Activated CD8-positive, alpha-beta memory T cell treated with anti-CD3 and anti-CD28 coated beads, Interleukin-2, amount 10 ng/mL, durations not matched to agents 7 days and 5 days (primary cell): ENCODE measurements at places on chromosomes 5 and 9.

DNA sequence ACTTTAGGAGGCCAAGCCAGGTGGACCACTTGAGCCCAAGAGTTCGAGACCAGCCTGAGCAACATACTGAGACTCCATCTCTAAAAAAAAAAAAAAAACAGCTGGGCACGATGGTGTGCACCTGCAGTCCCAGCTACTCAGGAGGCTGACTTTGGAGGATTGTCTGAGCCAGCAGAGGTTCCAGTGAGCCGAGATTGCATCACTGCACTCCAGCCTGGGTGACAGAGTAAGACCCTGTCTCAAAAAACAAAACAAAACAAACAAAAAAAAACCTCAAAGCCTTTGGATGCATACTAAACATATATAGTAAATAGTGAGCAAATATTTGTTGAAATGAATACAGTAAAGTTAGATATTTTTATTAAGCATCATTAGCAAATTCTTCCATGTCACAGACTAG lies 5.3 kb downstream of the SLC35D2 start:
- H3K4me1 ChIP-seq, result peaks cover 12% of the 10 kb centered on the region
- no peaks in the 10 kb centered on the region for H3K27me3 ChIP-seq
- H3K27ac ChIP-seq, result no peak overlapping the region
- H3K36me3 ChIP-seq, result peaks cover 7% of the 10 kb centered on the region
- DNase-seq, result peak; percentile 8
- no peak overlapping the region for H3K4me3 ChIP-seq

GRCh38 chr5:82620957-82621600 lies 342.9 kb upstream of the RPS23 start:
- H3K36me3 ChIP-seq, result no peaks in the 10 kb centered on the region
- H3K27me3 ChIP-seq, result peaks cover 7% of the 10 kb centered on the region
- DNase-seq, result peak; percentile 48
- H3K27ac ChIP-seq, result peak overlapping the region; percentile 64
- peaks cover 11% of the 10 kb centered on the region for H3K4me1 ChIP-seq
- H3K4me3 ChIP-seq, result no peak overlapping the region

DNA sequence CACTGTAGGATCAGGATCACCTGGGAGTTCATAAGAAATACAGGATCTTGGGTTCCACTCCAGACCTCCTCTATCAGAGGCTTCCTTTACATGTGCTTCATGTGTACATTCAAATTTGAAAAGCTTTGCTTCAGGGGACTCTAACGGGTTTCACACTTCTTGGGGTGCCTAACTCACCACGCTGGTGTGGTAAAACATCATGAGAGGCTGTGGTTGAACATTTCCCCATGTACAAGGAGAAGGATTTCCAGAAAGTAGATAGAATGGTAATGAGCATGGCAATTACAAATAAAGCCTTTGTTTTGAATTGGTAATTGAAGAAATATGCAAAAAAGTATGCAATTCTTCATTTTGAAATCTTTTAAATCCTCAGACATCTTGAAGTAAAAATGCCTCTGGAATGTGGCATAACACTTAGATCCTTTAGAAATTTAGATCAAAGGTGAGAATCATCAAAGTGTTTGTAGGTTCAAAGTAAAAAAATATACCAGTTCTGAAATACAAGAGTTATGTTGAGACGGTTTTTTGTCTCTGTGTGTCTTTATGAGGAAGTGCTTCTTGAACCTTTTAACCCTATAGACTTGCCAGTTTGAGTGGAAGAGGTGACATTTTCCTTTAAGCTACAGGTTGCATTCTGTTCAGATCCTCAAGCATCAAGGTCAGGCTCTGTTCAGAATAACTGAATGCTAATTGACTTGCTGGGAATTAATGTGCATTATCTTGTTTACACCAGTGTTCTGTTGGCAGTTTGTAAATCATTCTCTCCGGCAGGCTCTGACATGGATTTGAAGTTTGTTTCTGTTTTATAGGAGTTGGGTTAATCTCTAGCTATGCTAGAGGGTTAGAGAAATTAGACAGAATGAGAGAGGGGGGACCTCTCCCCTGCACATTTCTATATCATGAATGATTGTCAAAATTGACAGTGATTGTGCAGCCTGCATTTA lies 415.3 kb downstream of the MAN2A1 start:
- H3K4me3 ChIP-seq, result no peak overlapping the region
- H3K36me3 ChIP-seq, result no peaks in the 10 kb centered on the region
- no peaks in the 10 kb centered on the region for H3K27me3 ChIP-seq
- DNase-seq, result no peak

DNA sequence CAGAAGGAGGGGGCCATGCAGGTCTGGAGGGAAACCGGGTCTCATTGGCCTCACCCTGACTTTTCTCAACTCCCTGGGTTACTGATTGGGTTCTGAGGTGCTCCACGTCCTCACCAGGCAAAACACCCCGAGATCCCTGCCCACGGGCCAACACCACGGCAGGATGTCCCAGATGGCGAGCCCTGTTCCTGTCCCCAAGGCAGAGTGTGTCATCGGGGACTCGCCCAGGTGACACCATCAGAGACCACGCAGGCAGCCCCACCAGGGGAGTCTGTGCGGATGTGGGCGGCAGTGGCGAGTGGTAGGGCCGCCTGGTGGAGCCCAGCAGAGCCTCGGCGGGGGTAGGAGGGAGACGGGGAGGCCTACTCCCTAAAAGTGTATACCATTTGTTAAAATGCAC lies 59.0 kb upstream of the UBAC1 start:
- no peak for DNase-seq
- peaks cover 7% of the 10 kb centered on the region for H3K4me1 ChIP-seq
- H3K27me3 ChIP-seq, result no peaks in the 10 kb centered on the region
- no peak overlapping the region for H3K27ac ChIP-seq

GRCh38 chr5:110751902-110752762 lies 13.3 kb downstream of the SLC25A46 start:
- no peaks in the 10 kb centered on the region for H3K27me3 ChIP-seq
- peak overlapping the region; percentile 22 for H3K4me3 ChIP-seq
- peaks cover 52% of the 10 kb centered on the region for H3K4me1 ChIP-seq
- H3K27ac ChIP-seq, result peak overlapping the region; percentile 94

GRCh38 chr5:75640395-75640794 lies 29.1 kb downstream of the ANKDD1B start:
- H3K27ac ChIP-seq, result no peak overlapping the region
- peaks cover 1% of the 10 kb centered on the region for H3K36me3 ChIP-seq
- H3K27me3 ChIP-seq, result no peaks in the 10 kb centered on the region

DNA sequence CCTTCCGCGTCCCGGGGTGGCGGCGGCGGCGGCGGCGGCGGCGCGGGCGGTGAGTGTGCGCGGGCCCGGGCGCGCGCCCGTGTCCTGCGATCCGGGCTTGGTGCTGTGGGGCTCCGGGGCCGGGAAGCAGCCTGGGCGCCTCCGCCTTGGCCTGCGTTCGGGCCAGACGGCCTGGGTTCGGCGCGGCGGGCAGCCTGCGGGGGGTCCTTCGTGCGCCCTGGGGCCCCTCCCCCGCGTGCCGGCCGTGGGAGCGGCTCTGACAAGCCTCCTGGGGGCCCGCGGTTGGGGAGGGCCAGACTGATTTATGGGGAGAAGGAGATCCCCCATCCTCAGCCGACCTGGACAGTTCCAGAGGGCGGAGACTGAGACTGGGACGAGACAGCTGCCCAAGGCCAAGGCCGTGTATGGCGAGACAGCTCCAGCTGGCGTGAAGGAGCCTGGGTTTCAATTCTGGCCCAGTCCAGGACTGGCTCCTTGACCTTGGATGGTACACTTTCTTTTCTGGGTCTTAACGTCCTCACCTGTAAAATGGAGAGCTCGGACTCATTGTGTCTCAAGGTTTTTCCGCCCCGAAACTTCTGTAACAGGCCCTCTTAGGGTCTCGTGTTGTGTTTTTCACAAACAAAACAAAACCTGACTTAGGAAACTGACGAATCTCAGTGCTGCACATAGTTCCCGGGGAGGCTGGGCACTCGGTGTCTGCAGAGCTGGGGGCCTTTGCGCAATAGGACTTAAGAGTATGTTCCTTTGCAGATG lies 603 bp downstream of the TMEM268 start:
- no peaks in the 10 kb centered on the region for H3K27me3 ChIP-seq
- H3K27ac ChIP-seq, result peak overlapping the region; percentile 92
